ENCODE measurements at places on chromosomes 13 and 19. TPM values are rescaled to one million over a fixed set of nuclear protein-coding genes. Genes with fewer than 3 reads are reported as not detected.

DNA sequence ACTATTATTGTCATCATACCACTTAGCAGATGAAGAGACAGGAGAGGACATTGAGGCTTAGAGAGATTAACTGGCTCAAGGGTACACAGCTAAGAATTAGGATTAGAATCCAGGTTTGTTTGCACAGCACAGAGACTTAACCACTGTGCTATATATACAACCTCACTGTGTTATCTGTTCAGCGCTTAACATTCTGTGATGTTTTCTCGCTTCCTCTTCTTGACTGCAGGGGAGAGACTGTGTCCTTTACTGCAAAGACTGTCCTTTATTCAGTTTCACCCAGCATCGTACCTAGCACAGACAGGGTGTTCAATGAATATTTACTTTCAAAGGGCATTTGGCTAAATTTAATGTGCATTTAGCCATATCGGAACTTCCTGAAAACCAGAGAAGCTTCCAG is 54.9 kb upstream of the PCDH8 start:
- peaks cover 15% of the 10 kb centered on the region for H3K4me1 ChIP-seq
- DNase-seq, result no peak
- H3K4me3 ChIP-seq, result no peak overlapping the region
- no peaks in the 10 kb centered on the region for H3K27me3 ChIP-seq
- no peak overlapping the region for H3K27ac ChIP-seq
- no peaks in the 10 kb centered on the region for H3K36me3 ChIP-seq

DNA sequence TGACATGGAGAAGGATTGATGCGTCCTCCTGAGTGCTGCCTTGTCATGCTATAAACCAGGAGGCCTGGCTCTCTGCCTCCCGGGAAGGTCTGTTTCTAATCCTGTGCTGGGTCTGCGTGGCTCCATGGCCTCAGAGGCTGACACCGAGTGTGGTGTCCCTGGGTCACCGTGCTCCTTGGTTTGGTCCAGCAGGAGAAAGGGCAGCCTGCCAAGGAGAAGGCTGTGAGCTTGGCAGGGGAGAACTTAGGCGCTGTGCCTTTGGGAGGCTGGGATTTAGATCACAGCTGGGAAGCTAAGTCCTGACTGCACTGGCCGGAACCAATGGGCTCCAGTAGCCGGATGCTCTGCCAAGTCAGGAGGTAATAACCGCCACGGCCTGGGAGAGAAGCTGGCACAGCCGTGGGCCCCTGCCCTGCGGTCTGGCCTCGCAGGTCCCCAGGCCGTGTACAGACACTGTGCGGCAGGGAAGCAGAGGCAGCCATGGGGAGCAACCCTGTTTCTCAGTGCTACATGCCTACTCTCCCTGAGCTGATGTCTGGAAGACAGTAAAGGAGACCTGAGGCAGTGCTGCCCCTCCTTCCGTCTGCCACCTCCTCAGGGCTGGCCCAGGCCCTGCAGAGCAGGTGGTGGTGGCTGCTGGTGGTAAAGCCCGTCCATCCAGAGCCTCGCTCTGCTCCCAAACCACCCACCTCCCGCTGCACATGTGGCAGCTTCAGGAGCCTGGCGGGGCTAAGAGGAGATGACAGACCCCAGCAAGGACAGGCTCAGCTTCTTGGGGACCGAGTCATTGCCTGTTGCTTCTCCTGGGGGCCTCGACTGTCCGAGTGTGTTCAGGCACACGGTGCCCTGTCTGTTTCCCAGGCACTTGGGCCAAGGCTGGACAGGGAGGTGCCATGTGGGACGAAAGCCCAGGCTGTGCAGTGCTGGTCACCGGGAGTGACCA is 44.9 kb downstream of the C13orf46 start:
- H3K27ac ChIP-seq, result no peak overlapping the region
- H3K27me3 ChIP-seq, result no peaks in the 10 kb centered on the region
- no peaks in the 10 kb centered on the region for H3K36me3 ChIP-seq

- peaks cover 3% of the 10 kb centered on the region for H3K4me1 ChIP-seq
- no peak for DNase-seq
Measured at GRCh38 chr19:10642473-10643171, 11.5 kb upstream of the ILF3 start.

- H3K4me1 ChIP-seq, result peaks cover 6% of the 10 kb centered on the region
- H3K36me3 ChIP-seq, result no peaks in the 10 kb centered on the region
- no peak for DNase-seq
- peaks cover 13% of the 10 kb centered on the region for H3K27me3 ChIP-seq
- H3K4me3 ChIP-seq, result no peak overlapping the region
- H3K27ac ChIP-seq, result no peak overlapping the region
Measured at GRCh38 chr19:6528544-6529121, 2.2 kb upstream of the TNFSF9 start.

DNA sequence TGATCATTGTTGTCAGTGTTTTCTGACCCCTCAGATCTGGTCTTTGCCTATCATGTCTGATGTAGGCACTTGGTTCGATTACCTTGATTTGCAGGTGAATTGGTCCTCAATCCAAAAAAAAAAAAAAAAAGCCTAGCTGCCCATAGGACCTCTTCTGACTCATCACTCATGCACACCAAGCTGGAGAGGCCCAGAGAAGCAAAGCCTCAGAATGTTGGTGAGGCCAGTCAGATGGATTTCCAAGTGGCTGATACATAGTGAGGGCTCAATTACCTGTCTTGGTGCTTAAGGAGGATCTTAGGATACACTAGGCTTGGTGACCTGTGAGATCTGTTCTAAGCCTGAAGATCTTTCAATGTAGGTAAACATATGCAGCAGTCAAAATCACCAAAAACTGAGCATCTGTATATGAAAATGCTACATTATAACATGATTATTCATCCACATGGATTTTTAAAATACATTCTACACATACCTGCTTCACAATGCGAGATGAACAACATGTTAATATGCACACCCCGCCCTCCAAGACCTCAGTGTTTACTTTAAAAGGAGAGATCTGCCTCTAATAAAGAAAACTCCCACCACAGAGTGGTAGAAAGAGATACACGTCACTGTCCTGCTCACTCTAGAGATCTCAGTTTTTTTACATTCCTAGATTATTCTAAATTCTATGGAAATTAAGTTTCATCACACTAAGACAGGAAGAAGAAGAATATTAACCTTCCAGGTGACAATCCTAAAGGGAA is 79.9 kb upstream of the RAP2A start:
- H3K4me1 ChIP-seq, result no peaks in the 10 kb centered on the region
- H3K36me3 ChIP-seq, result peaks cover 8% of the 10 kb centered on the region
- no peak for DNase-seq
- H3K4me3 ChIP-seq, result no peak overlapping the region
- H3K27ac ChIP-seq, result no peak overlapping the region

- H3K4me1 ChIP-seq, result peaks cover 6% of the 10 kb centered on the region
- H3K27ac ChIP-seq, result no peak overlapping the region
- no peak overlapping the region for H3K4me3 ChIP-seq
Measured at GRCh38 chr13:45838171-45838745, 13.3 kb downstream of the SIAH3 start.

Gene DAND5
- 0.11 TPM for total RNA-seq

Gene ZNF865
- total RNA-seq, result 14.3 TPM

Gene RASIP1
- 2.8 TPM for total RNA-seq

Data from H9 (cell line).